ENCODE measurements at places on chromosomes 2 and 18.

DNA sequence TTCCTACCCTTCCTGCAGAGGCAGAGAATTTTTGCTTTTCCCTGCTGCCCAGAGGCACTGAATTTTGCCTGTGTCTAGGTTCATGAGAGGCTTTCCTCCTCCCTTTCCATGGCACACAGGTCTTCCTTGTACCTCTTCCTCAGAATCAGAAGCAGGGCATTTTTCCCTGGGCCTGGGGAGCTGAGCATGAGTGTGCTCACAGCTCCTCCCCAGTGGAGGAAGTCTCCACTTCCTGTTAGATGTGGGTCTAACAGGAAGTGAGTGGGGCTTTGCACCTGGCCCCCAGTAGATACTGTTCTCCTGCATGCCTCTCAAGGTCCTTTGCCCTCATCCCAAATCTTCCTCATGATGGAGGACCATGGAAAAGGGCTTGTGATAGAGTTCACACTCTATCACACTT lies 297.2 kb upstream of the FIGN start:
- DNase-seq, result no peak

- DNase-seq, result no peak
Observed at GRCh38 chr2:11798701-11799435, 52.4 kb downstream of the LPIN1 start.

DNA sequence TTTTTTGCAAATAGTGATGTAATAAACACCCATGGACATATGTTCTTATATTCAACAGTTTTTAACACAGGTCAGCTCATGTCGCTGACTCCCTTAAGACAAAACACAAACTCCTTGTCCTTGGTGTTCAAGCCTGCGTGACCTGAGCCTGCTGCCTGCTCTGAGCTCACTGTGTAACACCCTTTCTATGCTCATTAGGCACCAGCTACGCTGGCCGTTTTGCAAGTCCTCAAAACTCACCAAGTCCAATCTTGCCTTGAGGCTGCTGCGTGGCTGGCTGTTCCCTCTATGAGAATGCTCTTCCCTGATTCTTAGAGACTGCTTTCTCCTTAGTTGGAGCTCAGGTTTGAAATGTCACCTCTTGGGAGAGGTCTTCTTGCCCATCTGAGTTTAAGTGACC lies 100.5 kb upstream of the GLI2 start:
- no peak for DNase-seq

DNA sequence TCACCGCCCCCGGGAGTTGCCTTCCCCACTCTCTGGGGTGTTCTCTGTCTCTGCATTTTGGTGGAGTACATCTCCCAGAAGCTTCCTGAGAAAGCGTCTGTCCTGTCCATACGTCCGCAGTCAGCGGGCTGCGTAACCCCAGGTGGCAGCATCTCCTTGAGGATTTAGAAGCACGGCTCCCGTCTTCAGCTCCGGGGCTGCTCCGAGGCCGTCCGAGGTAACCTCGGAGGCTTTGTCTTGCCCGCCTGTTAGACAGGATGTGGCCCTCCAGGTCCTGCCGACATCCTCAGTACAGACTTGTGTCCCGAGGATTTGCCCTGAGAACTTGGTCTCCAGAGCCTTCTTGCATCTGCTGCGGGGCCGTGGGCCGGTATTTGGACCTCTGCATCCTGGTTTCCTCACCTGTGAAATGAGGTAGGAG lies 58.4 kb downstream of the CTDP1 start:
- no peak for DNase-seq

GRCh38 chr2:74347742-74348141 lies 4.5 kb upstream of the SLC4A5 start:
- no peak for DNase-seq

GRCh38 chr18:52813635-52814416 lies 473.8 kb downstream of the DCC start:
- DNase-seq, result no peak

DNA sequence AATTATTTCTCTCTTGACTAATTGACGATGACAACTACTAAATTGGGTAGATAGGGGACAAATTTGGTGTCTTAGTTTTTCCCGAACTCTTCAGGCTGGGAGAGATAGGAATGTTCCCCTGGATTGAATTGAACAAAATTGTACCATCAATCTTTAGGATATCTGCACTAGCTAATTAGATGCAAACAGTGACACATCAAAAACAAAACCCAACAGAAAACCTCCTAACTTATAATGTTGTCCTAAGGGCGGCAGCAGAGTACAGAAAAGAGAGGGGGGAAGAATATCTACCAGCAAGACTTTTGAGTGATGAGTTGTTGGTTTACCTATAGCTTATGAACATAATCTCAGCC lies 342.9 kb downstream of the INSIG2 start:
- no peak for DNase-seq

- no peak for DNase-seq
Observed at GRCh38 chr2:118925476-118925875, 16.5 kb upstream of the MARCO start.

DNA sequence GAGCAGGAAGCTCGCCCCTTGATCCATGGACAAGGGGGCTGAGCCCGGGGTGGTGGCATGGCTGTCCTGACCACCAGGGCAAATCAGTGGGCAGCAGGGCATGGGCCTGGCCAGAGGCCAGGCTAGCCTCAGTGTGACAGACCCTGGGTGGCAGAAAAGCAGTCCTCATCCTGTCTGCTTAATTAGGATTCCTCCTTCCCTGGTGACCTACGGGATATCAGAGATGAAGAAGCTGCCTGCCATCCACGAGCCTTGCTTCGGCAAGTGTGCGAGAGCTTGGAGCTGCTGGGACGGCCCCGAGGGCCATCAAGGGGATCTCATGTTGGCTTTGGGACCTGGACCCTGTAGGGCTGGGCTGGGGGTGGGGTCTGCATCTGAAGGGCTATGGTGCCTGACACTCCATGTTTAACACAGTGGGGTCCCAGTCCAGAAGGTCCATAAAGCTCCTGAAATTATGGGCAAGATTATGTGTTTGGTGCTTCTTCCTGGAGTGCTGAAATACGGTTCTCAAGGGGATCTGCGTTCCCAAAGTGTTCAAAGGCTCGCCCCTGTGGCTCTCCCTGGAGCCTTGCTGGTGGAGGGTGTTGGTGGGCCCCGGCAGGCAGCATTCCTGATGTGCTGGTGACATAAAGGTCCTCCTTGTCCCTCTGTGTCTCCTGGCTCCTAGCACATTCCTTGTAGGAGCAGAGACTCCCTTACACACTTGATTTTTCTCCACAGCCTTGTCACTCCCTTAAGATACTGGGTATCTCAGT lies 52.6 kb downstream of the KCNIP3 start:
- DNase-seq, result no peak

- no peak for DNase-seq
Observed at GRCh38 chr18:64245126-64245861, 96.4 kb upstream of the LINC00305 start.

- DNase-seq, result no peak
Observed at GRCh38 chr2:226740039-226740648, 59.5 kb downstream of the IRS1 start.

- no peak for DNase-seq
Observed at GRCh38 chr2:29490045-29490444, 374.8 kb downstream of the CLIP4 start.

- no peak for DNase-seq
Observed at GRCh38 chr2:106296182-106296815, 102.2 kb upstream of the UXS1 start.

DNA sequence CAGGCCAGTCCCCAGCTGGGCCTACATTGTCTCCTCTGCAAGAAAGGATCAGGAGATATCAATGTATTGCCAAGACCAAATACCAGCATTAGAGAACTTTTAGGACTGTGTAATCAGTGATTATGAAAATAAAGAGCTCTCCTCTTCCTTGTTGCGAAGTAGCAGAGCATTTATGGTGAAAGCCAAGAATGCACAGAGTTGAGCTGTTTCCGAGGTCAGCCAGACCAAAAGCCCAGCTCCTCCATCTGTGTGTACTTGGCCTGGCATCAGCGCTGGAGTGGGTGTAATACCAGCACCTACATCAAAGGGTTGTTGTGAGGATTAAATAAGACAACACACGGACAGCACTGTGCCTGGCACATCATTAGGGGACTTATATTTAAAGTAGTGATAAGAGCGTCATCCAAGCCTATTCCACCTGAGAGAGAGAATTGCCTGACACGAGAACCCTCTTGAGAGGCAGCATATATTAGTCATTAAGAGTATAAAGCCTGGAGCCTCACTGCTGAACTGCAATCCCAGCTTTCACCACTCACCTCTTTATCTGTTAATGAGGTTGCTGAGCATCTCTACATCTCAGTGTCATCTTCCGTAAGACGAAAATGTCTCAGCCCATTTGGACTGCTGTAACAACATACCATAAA lies 7.4 kb upstream of the SLC16A14 start:
- no peak for DNase-seq

DNA sequence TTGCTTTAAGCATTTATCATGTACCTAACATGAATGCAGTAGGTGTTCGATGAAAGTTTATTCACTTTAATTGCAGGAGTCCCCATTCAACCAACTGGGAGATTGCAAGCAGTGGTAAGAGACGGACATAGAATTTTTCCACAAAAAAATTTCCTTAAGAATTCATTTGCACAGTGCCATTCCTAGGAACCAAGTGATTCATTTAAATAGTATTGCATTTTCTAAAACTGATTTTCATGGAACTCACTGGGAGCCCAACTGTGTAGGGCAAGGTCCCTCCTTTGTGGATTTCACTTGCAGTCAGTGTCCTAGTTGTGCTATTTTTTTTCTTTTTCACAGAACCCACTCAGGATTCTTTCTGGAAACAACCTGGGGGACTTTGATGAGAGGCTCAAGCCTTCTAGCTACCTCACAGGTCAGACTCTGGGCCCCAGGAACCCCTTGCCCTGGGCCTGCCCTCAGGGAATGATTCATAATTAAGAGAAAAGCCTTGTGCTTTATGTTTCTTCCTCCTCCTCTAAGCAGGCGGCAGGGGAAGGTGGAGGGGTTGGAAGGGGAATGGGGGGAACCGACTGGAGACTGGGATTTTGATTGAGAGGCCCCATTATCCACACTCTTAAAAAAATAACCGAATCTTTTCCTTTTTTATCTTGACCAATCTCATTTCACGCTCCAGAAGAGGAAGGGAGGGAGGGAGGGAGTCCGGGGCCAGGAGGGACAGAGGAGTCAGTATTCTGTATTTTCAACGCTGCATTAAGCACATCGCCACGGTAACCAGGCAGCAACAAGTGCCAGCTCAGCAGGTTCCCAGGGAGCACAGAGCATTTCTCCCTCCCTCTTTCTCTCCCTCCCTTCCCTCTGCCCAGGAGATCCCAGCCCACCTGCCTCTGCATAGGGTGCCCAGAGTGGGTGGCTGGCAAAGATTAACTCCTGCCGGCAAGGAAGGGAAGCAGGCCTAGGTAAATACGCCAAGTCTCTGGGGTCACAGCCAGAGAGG lies 51.8 kb downstream of the PSD4 start:
- DNase-seq, result no peak

- DNase-seq, result no peak
Observed at GRCh38 chr2:156518138-156518537, 82.0 kb downstream of the GPD2 start.
